ENCODE measurements at places on chromosomes 11 and 22. TPM values are rescaled to one million over a fixed set of nuclear protein-coding genes. Genes with fewer than 3 reads are reported as not detected.

Gene B4GALNT4
- not detected for total RNA-seq

- H3K4me1 ChIP-seq: peaks cover 20% of the 10 kb centered on the region
- H3K27me3 ChIP-seq: no peaks in the 10 kb centered on the region
- no peaks in the 10 kb centered on the region for H3K36me3 ChIP-seq
- H3K4me3 ChIP-seq: no peak overlapping the region
- no peak overlapping the region for H3K27ac ChIP-seq
- no peak for DNase-seq
Observed at GRCh38 chr11:70552167-70553150, 154.1 kb downstream of the CTTN start.

DNA sequence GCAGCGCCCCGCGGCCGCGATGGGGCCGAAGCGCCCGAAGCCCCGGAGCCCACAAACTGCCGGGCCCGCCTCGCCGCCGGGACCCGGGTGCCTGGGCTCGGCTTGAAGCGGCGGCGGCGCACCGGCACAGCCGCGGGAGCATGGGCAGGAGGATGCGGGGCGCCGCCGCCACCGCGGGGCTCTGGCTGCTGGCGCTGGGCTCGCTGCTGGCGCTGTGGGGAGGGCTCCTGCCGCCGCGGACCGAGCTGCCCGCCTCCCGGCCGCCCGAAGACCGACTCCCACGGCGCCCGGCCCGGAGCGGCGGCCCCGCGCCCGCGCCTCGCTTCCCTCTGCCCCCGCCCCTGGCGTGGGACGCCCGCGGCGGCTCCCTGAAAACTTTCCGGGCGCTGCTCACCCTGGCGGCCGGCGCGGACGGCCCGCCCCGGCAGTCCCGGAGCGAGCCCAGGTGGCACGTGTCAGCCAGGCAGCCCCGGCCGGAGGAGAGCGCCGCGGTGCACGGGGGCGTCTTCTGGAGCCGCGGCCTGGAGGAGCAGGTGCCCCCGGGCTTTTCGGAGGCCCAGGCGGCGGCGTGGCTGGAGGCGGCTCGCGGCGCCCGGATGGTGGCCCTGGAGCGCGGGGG, 346 bp downstream of the FJX1 start:
- no peaks in the 10 kb centered on the region for H3K27me3 ChIP-seq
- peaks cover 9% of the 10 kb centered on the region for H3K36me3 ChIP-seq
- H3K4me1 ChIP-seq: peaks cover 68% of the 10 kb centered on the region
- peak overlapping the region; percentile 76 for H3K4me3 ChIP-seq
- H3K27ac ChIP-seq: peak overlapping the region; percentile 95
- DNase-seq: peak; percentile 76

DNA sequence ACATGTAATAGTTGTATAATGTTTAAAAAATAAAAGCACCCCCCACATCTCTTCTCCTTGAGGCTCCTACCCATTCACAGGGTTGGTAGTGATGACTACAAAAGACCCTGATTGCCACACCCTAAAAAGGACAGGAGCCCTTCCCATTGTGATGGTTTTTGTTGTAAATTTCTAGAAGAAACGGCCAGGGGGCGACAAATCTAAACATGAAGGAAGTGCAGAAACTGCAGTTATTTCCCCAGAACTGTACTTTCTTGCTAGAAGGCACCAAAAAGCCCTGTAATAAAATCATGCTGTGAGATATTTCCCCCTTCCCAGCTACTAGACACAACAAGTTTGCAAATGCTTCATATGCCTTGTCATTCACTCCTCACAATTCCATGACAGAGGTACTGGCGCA, 10.8 kb downstream of the PRR5L start:
- no peaks in the 10 kb centered on the region for H3K36me3 ChIP-seq
- peaks cover 24% of the 10 kb centered on the region for H3K4me1 ChIP-seq
- H3K27me3 ChIP-seq: no peaks in the 10 kb centered on the region

- no peak overlapping the region for H3K27ac ChIP-seq
- H3K36me3 ChIP-seq: no peaks in the 10 kb centered on the region
- no peak for DNase-seq
- no peaks in the 10 kb centered on the region for H3K4me1 ChIP-seq
- H3K4me3 ChIP-seq: no peak overlapping the region
Observed at GRCh38 chr22:47775191-47775590, 1012.7 kb downstream of the TBC1D22A start.

Gene SPATA19
- total RNA-seq: not detected

- no peaks in the 10 kb centered on the region for H3K4me1 ChIP-seq
- no peak overlapping the region for H3K27ac ChIP-seq
- H3K4me3 ChIP-seq: no peak overlapping the region
- H3K36me3 ChIP-seq: no peaks in the 10 kb centered on the region
- DNase-seq: no peak
Observed at GRCh38 chr22:31139066-31139465, 1.2 kb downstream of the PLA2G3 start.

Gene XKR3
- not detected for total RNA-seq

DNA sequence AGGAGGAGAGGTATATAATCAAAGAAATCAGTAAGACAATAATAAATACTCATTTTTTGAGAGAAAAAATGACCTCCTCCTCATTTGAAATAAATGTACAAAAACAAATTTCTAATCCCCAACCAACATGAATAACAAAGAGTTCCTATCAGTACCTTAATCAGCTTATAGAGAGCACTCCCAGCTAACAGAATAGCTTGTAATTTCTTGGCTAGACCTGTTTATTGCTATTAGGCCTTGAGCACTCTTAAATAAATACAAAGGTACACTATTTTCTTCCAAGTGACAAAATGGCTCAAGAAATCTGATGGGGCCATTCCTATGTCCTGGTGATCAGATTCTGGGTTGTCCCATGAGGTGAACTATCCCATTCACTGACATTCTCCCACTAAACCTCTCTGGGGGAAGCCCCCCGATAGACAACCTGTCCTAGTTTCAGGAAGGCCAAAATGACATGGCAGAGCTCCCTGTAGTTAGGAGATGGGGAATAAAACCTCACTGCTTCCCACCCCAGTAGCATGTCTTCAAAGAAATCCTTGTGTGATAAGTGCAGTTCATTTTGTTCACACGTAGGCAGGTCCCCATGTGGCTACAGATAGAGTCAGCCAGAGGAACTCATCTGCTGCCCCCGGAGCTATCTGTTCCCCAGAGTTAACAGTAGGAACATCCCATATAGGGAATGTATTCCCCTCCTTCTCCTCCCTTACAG, 385.7 kb downstream of the SOX6 start:
- H3K4me3 ChIP-seq: no peak overlapping the region
- peaks cover 47% of the 10 kb centered on the region for H3K4me1 ChIP-seq
- peak overlapping the region; percentile 94 for H3K27ac ChIP-seq
- no peaks in the 10 kb centered on the region for H3K27me3 ChIP-seq

DNA sequence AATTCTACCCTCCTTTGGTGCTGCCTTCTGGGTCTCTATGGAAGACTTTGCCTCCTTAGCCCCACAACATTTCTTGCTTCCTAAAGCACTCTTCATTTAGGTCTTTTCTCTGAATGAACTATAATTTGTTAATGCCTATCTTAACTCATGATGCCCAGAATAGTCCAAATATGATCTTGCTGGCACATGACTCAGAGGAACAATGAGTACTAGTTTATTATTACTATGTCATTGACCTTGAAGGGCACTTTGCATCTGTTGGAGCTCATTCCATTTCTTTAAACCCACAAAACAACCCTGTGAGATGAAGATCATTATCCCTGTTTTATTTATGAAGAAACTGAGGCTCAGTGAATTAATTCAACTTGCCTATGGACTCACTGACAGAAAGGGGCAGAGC, 320.2 kb upstream of the PLET1 start:
- H3K27me3 ChIP-seq: no peaks in the 10 kb centered on the region
- H3K27ac ChIP-seq: no peak overlapping the region
- no peaks in the 10 kb centered on the region for H3K36me3 ChIP-seq
- no peak for DNase-seq

Gene OR10W1
- total RNA-seq: not detected

Gene SMTNL1
- not detected for total RNA-seq

Gene MRGPRX3
- not detected for total RNA-seq

DNA sequence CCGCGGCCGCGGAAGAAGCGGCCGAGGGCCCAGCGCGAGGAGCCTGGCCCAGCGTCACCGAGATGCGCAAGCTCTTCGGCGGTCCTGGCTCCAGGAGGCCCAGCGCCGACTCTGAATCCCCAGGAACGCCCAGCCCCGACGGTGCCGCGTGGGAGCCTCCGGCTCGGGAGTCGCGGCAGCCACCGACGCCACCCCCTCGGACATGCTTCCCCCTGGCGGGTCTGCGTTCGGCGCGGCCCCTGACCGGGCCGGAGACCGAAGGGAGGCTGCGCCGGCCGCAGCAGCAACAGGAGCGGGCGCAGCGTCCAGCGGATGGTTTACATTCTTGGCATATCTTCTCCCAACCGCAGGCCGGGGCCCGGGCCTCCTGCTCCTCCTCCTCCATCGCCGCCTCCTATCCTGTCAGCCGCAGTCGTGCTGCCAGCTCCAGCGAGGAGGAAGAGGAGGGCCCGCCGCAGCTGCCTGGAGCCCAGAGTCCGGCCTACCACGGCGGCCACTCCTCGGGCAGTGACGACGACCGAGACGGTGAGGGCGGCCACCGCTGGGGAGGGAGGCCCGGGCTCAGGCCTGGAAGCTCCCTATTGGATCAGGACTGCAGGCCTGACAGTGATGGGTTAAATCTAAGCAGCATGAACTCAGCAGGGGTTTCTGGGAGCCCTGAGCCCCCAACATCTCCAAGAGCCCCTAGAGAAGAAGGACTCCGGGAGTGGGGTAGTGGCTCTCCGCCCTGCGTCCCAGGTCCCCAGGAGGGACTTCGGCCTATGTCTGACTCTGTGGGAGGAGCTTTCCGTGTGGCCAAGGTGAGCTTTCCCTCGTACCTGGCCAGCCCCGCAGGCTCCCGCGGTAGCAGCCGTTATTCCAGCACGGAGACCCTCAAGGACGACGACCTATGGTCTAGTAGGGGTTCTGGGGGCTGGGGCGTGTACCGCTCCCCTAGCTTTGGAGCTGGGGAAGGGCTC, 1.2 kb downstream of the ARHGEF17 start:
- peak overlapping the region; percentile 75 for H3K4me3 ChIP-seq
- H3K27me3 ChIP-seq: no peaks in the 10 kb centered on the region
- DNase-seq: peak; percentile 94
- peaks cover 39% of the 10 kb centered on the region for H3K36me3 ChIP-seq
- peak overlapping the region; percentile 97 for H3K27ac ChIP-seq
- H3K4me1 ChIP-seq: peaks cover 42% of the 10 kb centered on the region

DNA sequence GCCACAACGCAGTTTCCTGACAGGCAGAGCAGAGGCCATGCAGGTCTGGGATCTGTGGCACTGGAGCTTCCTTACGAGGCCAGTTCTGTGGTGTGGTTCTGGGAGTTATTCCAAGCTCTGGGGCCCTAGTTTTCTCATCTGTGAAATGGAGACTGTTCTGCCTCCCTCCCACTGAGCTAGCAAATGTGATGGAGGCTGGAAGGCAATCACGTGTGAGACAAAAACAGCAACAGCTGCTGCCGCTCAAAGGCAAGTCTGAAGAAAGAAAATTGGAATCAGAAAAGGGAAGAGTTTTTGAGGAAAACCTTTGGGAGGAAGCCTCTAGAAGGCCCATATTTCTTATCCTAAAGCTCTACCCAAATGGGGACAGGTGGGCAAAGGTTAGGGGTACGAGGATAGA, 8.3 kb upstream of the RIC3 start:
- H3K4me1 ChIP-seq: no peaks in the 10 kb centered on the region
- H3K27ac ChIP-seq: no peak overlapping the region
- no peak for DNase-seq
- no peaks in the 10 kb centered on the region for H3K36me3 ChIP-seq
- no peak overlapping the region for H3K4me3 ChIP-seq

DNA sequence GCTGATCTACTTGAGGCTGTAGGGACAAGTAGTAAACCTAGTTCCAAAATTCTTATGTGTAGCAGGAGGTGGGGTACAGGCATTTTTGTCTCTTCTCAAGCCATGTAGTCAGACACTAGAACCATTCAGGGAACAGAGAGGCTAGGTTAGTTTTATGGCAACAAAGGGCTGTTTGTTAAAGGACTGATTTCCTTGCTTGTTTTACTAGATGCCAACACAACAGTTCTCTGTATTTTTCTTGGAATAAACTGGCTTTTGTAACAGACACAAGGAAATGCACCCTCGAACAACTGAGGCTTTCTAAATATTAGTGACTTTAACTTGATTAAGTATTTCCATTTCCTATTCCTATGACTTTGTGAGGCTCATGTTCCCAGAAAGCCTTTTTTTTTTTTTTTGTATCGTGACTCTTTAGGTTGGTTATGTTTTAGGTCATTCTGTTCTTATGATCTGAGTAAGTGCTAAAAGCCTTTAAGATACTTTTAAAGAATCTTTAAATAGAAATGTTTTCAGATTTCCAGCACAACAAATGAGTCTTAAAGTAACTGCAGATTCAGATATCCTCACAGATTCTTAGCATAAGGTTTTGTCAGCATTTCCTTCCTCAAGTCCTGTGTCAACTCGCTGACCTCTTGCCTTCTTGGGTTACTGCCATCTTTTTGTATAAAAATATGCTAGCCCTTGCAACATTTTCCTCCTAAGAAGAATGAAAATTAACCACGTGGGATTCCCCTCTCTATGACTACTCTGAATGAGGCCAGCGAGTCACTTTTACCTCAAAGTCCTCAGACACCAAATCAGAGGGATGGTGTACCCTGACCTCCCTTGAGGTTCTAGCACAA, 92.5 kb downstream of the CCDC83 start:
- no peak overlapping the region for H3K4me3 ChIP-seq
- no peak overlapping the region for H3K27ac ChIP-seq
- peak; percentile 60 for DNase-seq
- H3K4me1 ChIP-seq: peaks cover 30% of the 10 kb centered on the region
- no peaks in the 10 kb centered on the region for H3K27me3 ChIP-seq

Gene LRRC10B
- not detected for total RNA-seq

Gene CFAP300
- 2.1 TPM for total RNA-seq

DNA sequence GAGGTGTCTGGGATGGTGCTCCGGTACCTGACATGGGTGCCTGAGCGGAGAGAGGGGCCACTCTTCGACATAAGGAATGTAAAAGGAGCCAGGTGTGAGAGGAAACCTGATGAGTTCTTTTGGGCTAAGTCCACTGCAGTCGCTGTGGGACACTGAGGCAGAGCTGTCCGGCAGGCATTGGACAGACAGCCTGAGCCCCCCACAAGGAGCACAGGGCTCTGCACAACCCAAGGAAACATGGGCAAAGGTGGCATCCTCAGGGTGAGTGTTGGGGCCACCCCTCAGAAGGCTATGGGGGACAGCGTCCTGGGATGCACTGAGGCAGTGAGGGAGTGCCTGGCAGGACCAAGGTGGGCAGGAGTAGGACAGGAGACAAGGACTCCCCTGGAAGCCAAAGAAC, 57.7 kb upstream of the EMID1 start:
- no peaks in the 10 kb centered on the region for H3K27me3 ChIP-seq
- H3K4me1 ChIP-seq: no peaks in the 10 kb centered on the region
- no peak overlapping the region for H3K4me3 ChIP-seq
- no peaks in the 10 kb centered on the region for H3K36me3 ChIP-seq
- no peak overlapping the region for H3K27ac ChIP-seq

Measured in SJSA1 (cell line).